ENCODE measurements at places on chromosomes 7 and 10.

GRCh38 chr7:7516156-7516555 lies 19.5 kb downstream of the COL28A1 start:
- H3K4me1 ChIP-seq, result peaks cover under 1% of the 10 kb centered on the region
- no peak overlapping the region for H3K27ac ChIP-seq
- DNase-seq, result no peak
- H3K4me3 ChIP-seq, result no peak overlapping the region
- H3K36me3 ChIP-seq, result no peaks in the 10 kb centered on the region

GRCh38 chr7:82028097-82028496 lies 258.2 kb upstream of the HGF start:
- no peak overlapping the region for H3K27ac ChIP-seq
- no peaks in the 10 kb centered on the region for H3K36me3 ChIP-seq
- no peaks in the 10 kb centered on the region for H3K4me1 ChIP-seq
- H3K27me3 ChIP-seq, result no peaks in the 10 kb centered on the region
- no peak overlapping the region for H3K4me3 ChIP-seq

DNA sequence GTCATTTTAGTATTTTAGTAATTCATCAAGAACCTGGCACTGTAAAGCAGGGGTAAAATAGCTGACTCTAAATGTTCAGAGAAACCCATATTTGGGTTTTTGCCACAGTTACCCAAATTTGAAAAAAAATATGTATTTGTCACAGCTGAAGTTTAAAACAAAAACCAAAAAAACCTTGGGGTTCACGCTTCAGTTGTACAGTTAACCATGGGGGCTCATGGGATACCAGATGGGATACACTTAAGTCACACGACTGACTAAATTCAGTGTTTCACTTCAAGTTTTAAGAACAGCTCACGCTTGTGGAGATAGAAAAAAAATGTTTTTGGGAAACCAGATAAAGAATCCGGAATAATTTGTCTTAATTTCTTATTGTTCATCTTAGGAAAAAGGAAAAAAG lies 2.1 kb downstream of the ARL3 start:
- H3K27ac ChIP-seq, result peak overlapping the region; percentile 87
- peaks cover 2% of the 10 kb centered on the region for H3K36me3 ChIP-seq
- no peak for DNase-seq
- peaks cover 18% of the 10 kb centered on the region for H3K4me1 ChIP-seq

DNA sequence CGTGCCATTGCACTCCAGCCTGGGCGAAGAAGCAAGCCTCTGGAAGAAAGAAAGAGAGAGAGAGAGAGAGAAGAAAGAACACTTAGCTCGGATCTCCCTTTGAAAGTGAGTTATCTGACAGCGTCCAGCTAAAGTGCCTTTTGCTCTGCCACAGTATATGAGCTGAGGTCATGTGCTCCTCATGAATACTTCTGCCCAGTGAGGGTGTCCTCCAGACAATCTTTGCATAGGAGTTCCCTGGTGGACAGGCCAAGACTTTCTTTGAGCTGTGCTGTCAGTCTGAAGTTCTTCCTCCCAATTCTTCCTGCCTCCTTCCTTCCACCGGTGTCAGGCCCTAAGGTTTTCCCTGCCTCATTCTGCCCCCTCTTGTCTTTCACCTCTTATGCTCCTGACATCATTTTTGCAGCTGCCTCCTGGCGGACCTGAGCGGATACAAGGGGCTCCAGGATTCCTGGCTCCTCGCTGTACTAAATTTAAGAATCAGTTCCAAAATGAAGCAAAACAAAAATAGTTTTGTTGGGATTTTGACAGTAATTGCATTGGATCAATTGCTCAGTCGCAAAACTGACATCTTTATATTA lies 31.9 kb downstream of the XRCC2 start:
- DNase-seq, result no peak
- H3K4me1 ChIP-seq, result peaks cover 3% of the 10 kb centered on the region
- H3K4me3 ChIP-seq, result no peak overlapping the region
- H3K27me3 ChIP-seq, result no peaks in the 10 kb centered on the region

DNA sequence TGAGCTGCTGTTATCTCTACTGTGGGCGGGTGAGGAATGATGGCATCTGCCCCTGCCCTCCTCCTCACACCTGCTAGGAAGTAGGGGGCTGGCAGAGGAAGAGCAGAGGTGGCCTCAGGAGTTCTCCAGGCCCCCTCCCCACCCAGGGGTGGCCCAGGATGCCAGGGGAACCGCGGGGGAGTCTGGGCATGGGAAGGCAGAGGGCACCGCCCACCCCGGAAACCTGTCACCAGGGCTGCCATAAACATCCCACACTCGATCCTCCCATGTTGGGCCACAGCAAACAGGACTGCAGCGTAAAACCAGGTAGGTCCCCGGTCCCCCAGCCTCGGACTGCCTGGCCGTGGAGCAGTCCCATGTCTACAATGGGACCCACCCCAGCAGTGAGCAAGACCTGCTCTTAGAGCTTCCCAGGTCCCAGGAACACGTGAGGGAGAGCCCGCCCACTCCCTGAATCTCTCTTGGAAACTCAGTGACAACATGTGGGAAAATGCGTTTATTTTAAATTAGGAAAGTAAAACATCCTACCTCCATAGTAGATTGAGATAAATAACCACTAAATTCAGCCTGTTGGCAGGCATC lies 23.4 kb downstream of the EBF3 start:
- no peak for DNase-seq
- H3K27me3 ChIP-seq, result peaks cover 2% of the 10 kb centered on the region
- H3K4me3 ChIP-seq, result no peak overlapping the region
- H3K27ac ChIP-seq, result no peak overlapping the region
- peaks cover 2% of the 10 kb centered on the region for H3K4me1 ChIP-seq

- H3K4me3 ChIP-seq, result no peak overlapping the region
- DNase-seq, result no peak
- H3K27me3 ChIP-seq, result peaks cover 5% of the 10 kb centered on the region
- H3K27ac ChIP-seq, result no peak overlapping the region
- peaks cover 2% of the 10 kb centered on the region for H3K36me3 ChIP-seq
These were observed 20.3 kb upstream of the WNT8B start for GRCh38 chr10:100442548-100442947.

DNA sequence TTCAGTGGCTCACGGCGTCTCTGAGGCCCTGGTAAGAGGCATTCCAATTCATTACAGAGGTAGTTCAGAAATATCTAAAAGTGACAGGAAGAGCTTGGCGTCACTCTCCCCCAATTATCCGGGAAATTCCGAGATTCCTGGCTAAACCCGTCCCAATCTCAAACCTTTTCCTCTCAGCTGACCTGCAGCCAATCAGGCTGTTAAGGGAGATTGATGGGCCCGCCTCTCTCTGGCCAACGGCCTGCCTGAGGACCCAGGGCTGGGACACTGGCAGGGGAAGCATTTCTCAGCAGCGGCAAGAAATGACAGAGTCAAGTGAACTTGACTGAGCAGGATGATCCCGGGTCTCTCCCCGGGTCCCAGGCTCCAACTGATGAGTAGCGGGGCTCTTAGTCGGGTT lies 72.3 kb downstream of the EBF3 start:
- no peaks in the 10 kb centered on the region for H3K36me3 ChIP-seq
- no peak for DNase-seq
- no peak overlapping the region for H3K4me3 ChIP-seq
- no peaks in the 10 kb centered on the region for H3K4me1 ChIP-seq
- peaks cover 2% of the 10 kb centered on the region for H3K27me3 ChIP-seq

- H3K4me3 ChIP-seq, result no peak overlapping the region
- H3K27ac ChIP-seq, result no peak overlapping the region
- H3K27me3 ChIP-seq, result no peaks in the 10 kb centered on the region
- DNase-seq, result no peak
These were observed 60.6 kb upstream of the VKORC1L1 start for GRCh38 chr7:65812281-65812680.

DNA sequence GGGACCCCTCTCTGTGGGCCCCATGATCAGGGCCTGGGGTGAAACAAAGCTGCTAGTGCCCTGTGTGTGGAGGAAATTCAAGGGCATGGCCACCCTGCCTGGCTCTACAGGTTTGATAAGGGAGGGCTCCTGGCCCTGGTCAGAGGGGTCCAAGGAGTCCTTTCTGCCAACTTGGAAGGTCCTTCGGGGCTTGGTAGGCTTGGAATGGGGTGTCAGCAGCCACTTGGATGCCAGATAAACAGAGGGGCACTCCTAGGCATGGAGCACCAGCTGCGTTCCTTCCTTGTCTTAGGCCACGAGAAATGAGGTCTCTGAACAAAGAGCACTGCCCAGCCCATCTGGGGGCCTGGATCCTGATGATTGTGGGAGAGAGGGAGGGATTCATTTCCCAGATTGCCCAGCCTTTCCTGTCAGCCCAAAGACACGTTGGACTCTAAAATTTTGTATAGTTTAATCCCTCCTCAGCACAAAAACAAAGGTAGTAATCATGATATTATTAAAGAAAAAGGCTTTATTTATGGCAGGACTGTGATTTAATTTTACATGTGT lies 5.1 kb downstream of the MTURN start:
- H3K27me3 ChIP-seq, result no peaks in the 10 kb centered on the region
- H3K27ac ChIP-seq, result no peak overlapping the region
- H3K4me1 ChIP-seq, result peaks cover 15% of the 10 kb centered on the region
- H3K36me3 ChIP-seq, result no peaks in the 10 kb centered on the region
- H3K4me3 ChIP-seq, result no peak overlapping the region
- DNase-seq, result no peak

GRCh38 chr7:491958-492713 lies 27.5 kb downstream of the PDGFA start:
- no peak overlapping the region for H3K27ac ChIP-seq
- no peaks in the 10 kb centered on the region for H3K36me3 ChIP-seq
- peaks cover 6% of the 10 kb centered on the region for H3K27me3 ChIP-seq
- no peak overlapping the region for H3K4me3 ChIP-seq

DNA sequence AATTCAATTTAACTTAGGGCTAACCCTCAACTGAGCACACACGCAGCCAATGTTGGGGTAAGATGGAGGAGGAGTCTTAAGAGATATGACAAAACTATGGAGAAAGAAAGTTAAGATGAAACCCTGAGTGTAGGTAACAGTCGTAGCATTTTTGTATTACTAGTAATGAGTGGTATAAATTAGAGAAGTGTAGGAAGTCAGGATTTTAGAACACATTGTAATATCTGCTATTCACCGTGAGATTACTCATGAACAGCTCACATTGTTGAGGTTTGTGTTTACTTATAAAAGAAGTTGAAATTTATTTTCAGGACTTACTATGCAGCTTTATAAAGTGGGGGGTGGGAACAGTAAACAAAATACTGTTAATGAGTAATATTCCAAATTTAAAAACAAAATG lies 107.2 kb downstream of the ARHGAP21 start:
- peaks cover 3% of the 10 kb centered on the region for H3K36me3 ChIP-seq
- no peak for DNase-seq
- no peaks in the 10 kb centered on the region for H3K27me3 ChIP-seq
- no peak overlapping the region for H3K27ac ChIP-seq

DNA sequence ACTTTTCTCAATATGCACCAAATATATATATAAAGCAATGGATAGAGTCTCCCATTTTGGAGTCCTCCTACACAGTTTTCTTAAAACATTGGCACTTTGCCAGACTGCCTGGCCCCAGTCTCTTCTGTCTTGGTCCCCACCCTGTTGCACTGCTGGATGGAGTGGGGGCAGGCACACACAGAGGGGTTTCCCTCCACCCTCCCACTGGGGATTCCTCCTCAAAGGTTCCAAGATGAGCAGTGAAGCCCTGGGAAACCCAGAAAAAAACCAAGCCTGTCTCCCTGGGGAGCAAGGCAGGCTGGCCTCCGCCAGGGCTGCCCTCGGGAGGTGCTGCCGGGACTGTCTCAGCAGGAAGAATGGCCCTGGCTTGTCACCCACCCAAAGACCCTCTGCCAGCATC lies 68.0 kb downstream of the SH3PXD2A start:
- DNase-seq, result no peak
- H3K4me3 ChIP-seq, result no peak overlapping the region
- H3K36me3 ChIP-seq, result no peaks in the 10 kb centered on the region
- peaks cover 2% of the 10 kb centered on the region for H3K4me1 ChIP-seq
- no peak overlapping the region for H3K27ac ChIP-seq
